ENCODE measurements at places on chromosomes 7 and 10. TPM values are rescaled to one million over a fixed set of nuclear protein-coding genes. Genes with fewer than 3 reads are reported as not detected.
A peak's percentile ranks its signal among the peaks of the same experiment; 100 is the strongest.

DNA sequence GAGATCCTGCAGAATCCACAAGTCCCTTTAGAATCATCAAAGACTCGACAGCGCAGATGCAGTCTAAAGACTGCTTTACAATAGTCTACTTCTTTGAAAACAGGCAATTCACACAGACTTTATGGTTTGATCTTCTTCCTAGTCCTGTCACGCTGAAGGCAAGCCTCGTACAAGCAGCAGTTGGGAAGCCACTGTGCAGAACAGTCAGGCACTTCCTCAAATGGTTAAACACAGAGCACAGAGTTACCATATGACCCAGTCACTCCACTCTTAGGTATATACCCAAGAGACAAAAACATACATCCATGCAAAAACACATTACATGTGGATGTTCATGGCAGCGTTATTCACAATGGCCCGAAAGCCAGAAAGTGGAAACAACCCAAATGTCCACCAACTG lies 41.4 kb downstream of the LRRC20 start:
- H3K4me1 ChIP-seq = no peaks in the 10 kb centered on the region
- H3K4me3 ChIP-seq = no peak overlapping the region
- H3K36me3 ChIP-seq = no peaks in the 10 kb centered on the region

OR2A7 gene
- not detected for total RNA-seq

PAPSS2 gene
- total RNA-seq = 65.9 TPM

- no peaks in the 10 kb centered on the region for H3K4me1 ChIP-seq
- no peak overlapping the region for H3K4me3 ChIP-seq
- no peaks in the 10 kb centered on the region for H3K27me3 ChIP-seq
- no peak overlapping the region for H3K27ac ChIP-seq
- no peak for DNase-seq
Observed at GRCh38 chr10:28840971-28841370, 163.7 kb downstream of the BAMBI start.

DNA sequence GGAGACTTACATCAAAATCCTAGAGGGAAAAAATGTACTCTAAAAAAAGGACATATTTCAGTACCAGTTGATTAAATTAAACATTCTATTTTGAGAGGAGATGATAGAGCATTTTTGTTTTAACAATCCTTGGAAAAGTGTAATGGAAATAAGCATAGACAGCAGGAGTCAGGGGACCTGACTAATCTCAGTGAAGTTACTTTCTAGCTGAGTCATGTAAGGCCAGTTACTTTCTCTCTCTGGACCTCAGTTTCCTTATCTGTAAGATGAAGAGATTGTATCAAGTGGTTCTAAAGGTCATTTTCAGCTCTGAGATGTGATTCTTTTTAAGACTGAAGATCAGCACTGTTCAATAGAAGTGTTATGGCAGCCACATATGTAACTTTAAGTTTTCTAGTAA lies 44.1 kb downstream of the VTI1A start:
- 0 out of 2 replicates have a peak overlapping the region, but pooled peaks have one; percentile 25 for H3K27ac ChIP-seq
- H3K4me3 ChIP-seq = no peak overlapping the region
- no peaks in the 10 kb centered on the region for H3K36me3 ChIP-seq
- DNase-seq = peak; percentile 58
- no peaks in the 10 kb centered on the region for H3K27me3 ChIP-seq

- H3K36me3 ChIP-seq = no peaks in the 10 kb centered on the region
- DNase-seq = no peak
- H3K27me3 ChIP-seq = no peaks in the 10 kb centered on the region
- no peaks in the 10 kb centered on the region for H3K4me1 ChIP-seq
- H3K4me3 ChIP-seq = no peak overlapping the region
- no peak overlapping the region for H3K27ac ChIP-seq
Observed at GRCh38 chr10:95466436-95466835, 94.7 kb downstream of the SORBS1 start.

CYP2C8 gene
- not detected for total RNA-seq

- no peaks in the 10 kb centered on the region for H3K27me3 ChIP-seq
- DNase-seq = peak; percentile 20
- no peak overlapping the region for H3K27ac ChIP-seq
- H3K4me1 ChIP-seq = peaks cover 32% of the 10 kb centered on the region
- no peak overlapping the region for H3K4me3 ChIP-seq
Observed at GRCh38 chr7:116812860-116813259, 49.5 kb upstream of the CAPZA2 start.

GRCh38 chr7:12730523-12730922 lies 43.1 kb downstream of the ARL4A start:
- H3K4me1 ChIP-seq = no peaks in the 10 kb centered on the region
- H3K27me3 ChIP-seq = no peaks in the 10 kb centered on the region
- no peak overlapping the region for H3K4me3 ChIP-seq
- no peaks in the 10 kb centered on the region for H3K36me3 ChIP-seq
- DNase-seq = no peak

SFXN4 gene
- total RNA-seq = 13.1 TPM

POU6F2 gene
- total RNA-seq = not detected

- no peak overlapping the region for H3K27ac ChIP-seq
- DNase-seq = peak; percentile 23
- H3K4me1 ChIP-seq = peaks cover 41% of the 10 kb centered on the region
- H3K27me3 ChIP-seq = no peaks in the 10 kb centered on the region
- H3K36me3 ChIP-seq = no peaks in the 10 kb centered on the region
Observed at GRCh38 chr7:142463401-142463850, 205.6 kb upstream of the PRSS58 start.

DNA sequence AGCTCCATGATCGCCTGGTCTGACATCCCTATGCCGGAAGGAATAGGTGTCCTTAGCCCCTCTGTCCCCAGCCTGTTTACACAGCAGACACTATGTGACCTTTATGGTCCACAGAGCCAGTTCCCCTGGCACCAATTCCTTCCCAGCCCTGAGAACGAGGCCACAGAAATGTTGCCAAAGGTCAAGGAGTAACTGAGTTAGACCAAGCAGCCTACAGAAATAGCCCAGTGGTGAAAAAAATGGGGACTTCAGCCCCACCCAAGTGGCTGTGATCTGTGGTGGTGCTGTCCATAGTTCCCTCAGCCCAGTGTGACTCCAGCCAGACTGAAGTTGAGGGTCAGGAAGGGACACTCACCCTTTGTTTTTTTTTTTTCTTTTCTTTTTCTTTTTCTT lies 2.5 kb downstream of the PGAM2 start:
- H3K4me3 ChIP-seq = no peak overlapping the region
- H3K27me3 ChIP-seq = no peaks in the 10 kb centered on the region
- no peak for DNase-seq
- H3K27ac ChIP-seq = no peak overlapping the region

GNGT1 gene
- total RNA-seq = not detected

- H3K36me3 ChIP-seq = no peaks in the 10 kb centered on the region
- no peaks in the 10 kb centered on the region for H3K27me3 ChIP-seq
- peak; percentile 32 for DNase-seq
- H3K4me3 ChIP-seq = no peak overlapping the region
- H3K4me1 ChIP-seq = peaks cover 3% of the 10 kb centered on the region
Observed at GRCh38 chr10:44824607-44825006, 86.5 kb upstream of the TMEM72 start.

DNA sequence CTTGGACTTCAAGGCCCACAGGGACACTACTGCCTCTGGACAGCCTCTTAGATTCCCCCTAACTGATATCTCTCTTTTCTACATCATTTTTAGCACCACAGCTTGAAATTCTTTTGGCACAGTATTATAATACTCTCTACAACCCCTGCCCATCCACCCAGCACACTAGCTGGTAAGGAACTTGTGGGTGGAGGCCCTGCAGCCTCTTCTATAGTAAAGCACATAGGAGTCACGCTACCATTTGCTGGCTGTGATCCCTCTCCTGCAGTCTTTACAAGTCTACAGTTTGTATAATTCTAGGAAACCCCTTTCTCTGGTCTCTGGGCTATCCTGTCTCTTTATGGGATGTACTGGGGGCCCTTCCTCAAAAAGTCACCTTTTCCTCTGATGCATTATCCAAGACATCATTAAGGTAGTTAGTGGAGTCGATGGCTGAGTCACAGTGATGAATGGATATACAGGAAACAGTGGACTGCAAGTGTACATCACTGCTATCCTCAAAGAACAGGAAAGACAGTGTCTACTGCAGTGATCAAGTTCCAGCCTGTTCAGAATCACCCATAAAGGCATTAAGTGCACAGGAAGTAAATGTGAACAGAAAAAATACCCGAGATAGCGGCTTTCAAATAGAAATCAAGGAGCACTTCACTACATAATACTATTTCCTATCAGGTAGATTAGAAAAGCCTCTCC lies 54.4 kb downstream of the STK17A start:
- no peak overlapping the region for H3K4me3 ChIP-seq
- peak; percentile 55 for DNase-seq
- peak overlapping the region; percentile 82 for H3K27ac ChIP-seq
- no peaks in the 10 kb centered on the region for H3K27me3 ChIP-seq
- peaks cover 51% of the 10 kb centered on the region for H3K4me1 ChIP-seq
- H3K36me3 ChIP-seq = peaks cover 61% of the 10 kb centered on the region

DNA sequence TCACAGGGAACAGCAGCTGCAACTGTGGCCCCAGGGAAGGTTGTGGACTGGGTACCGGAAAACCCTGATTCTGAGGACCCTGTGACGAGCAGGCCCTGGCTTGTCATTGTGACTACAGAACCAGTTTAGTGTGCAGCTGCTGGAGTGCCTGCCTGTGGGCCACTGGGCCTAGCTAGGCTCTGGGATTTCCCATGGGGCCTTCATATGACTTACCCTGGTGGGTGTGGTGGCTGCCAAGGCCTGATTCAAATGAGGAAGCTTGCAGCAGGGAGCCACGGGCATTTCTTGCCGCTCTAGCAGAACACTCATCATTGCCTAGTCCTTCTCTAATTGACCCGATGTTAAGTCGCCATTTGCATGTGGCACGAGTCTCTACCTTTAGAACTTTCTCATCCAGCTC lies 14.7 kb upstream of the CAMK2G start:
- peak; percentile 98 for DNase-seq
- peaks cover 60% of the 10 kb centered on the region for H3K4me1 ChIP-seq
- H3K36me3 ChIP-seq = no peaks in the 10 kb centered on the region
- H3K27ac ChIP-seq = peak overlapping the region; percentile 96
- no peaks in the 10 kb centered on the region for H3K27me3 ChIP-seq

YAE1 gene
- 21.8 TPM for total RNA-seq

DNA sequence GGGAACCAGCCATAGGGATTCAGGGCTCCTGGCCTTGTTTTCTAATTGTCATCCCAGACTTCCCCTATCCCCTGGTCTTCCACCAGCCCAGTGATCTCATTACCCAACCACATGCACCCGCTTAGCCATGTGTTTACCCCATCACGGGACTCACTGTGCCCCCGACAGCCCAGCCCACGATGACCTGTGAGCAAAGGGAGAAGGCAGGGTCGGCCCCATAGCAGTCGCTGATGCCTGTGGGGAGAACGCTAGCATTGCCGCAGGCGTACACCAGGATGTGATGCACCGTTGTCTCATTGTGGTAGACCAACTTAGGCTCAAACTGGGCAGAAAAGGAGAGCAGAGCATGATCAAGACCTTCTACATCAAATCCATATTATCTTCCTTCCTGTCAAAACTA lies 14.0 kb downstream of the PRSS58 start:
- no peaks in the 10 kb centered on the region for H3K36me3 ChIP-seq
- no peaks in the 10 kb centered on the region for H3K27me3 ChIP-seq
- no peak for DNase-seq
- H3K4me1 ChIP-seq = no peaks in the 10 kb centered on the region
- no peak overlapping the region for H3K4me3 ChIP-seq
- no peak overlapping the region for H3K27ac ChIP-seq

SEMA3E gene
- total RNA-seq = 1.6 TPM

All from GM23248 (cell line).